IMR-90 (cell line): ENCODE measurements at places on chromosomes 5 and 9. TPM values are rescaled to one million over a fixed set of nuclear protein-coding genes. Genes with fewer than 3 reads are reported as not detected.

- DNase-seq = no peak
Measured at GRCh38 chr5:119948162-119948561, 318.8 kb downstream of the FAM170A start.

ADAMTS12 gene
- 24.3 and 27.3 TPM in 2 replicates for polyA plus RNA-seq

FOXD4L4 gene
- not detected in 2 replicates for polyA plus RNA-seq

DNA sequence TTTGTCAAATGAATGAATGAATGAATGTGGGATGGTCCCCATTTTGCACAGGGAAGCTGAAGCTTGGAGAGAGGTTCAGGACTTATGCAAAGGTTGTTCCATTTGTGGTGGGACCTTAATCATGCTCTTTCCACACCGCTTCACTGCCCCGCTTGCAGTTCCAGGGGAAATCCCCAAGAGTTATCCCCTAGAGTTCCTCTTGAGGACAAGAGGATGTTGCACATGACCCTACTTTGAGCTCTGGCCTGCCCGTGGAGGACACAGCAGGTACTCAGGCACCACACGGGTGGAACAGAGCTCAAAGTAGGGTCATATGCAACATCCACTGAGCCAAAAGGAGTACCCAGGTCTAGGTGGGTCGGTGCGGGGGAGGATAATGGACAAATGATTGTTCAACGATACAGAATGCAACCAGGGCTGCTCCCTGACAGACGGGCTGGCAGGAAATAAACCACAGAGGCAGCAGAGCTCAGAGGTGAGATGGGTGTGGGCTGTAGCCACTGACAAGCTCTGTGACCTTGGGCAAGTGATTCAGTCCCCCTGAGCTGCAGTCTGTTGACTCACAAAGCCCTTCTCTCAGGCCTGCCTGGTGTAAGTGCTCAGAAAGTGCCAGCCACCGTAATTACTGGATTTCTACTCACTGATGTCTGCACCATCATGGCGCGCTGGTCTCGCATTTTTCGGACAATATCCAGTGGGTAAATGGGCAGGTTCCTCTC is 60.3 kb upstream of the EPB41L4B start:
- DNase-seq = peak; percentile 37

ORM2 gene
- polyA plus RNA-seq = not detected in 2 replicates

NPR2 gene
- 29.9 and 35.7 TPM in 2 replicates for polyA plus RNA-seq
